Stimulated activated CD8-positive, alpha-beta memory T cell treated with anti-CD3 and anti-CD28 coated beads, Interleukin-7, amount 100 ng/mL, for 1 hour (primary cell): ENCODE measurements at places on chromosomes 11 and 22.

GRCh38 chr11:121671283-121672168 is 218.8 kb upstream of the SORL1-AS1 start:
- DNase-seq = no peak

DNA sequence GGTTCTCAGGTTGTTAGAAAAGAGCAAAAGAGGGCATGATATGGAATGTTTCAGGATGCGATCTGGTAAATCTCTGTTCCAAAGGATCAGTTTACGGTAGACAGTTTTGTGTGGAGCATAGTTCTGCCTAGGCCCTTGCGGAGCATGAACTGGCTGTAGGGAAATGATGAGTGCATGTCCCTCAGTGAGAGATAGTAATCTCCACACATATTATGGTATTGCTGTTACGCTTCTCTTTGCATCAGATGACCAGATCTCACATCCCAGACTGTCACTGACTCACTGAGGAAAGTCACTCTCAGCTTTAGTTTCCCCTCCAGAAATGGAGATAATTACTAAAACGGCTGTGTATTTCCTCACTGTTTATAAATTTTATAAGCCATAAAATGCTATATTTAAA is 836.0 kb downstream of the JRKL start:
- DNase-seq = no peak

DNA sequence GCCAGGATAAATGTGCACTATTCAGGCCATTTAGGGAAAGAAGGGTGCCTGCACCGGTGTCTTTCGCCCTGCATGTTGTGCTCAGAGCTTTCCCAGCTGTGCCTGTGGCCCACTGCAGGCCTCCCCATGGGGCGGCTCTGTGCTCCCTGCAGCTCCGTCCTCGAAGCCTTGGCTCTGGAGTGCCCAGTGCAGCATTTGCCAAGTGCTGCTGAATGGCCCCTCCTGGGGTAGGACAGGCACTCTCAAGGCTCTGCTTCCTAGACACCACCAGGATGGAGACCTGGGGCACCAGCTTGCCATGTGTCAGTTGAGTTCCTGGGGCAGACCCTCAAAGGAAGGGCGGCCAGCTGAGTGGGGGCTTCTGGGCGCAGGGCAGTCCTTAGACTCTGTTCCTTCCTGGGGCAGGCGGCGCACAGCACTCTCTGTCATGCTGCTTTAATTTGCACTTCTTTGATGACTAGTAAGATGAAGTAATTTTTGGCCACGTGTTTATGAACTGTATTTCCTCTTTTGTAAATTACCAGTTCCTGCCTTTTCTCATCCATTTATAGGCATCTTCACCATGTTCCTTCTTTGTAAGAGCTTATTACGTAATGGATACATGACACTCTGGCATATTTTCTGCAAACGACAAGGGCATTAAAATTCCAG is 32.1 kb upstream of the GNB1L start:
- no peak for DNase-seq

DNA sequence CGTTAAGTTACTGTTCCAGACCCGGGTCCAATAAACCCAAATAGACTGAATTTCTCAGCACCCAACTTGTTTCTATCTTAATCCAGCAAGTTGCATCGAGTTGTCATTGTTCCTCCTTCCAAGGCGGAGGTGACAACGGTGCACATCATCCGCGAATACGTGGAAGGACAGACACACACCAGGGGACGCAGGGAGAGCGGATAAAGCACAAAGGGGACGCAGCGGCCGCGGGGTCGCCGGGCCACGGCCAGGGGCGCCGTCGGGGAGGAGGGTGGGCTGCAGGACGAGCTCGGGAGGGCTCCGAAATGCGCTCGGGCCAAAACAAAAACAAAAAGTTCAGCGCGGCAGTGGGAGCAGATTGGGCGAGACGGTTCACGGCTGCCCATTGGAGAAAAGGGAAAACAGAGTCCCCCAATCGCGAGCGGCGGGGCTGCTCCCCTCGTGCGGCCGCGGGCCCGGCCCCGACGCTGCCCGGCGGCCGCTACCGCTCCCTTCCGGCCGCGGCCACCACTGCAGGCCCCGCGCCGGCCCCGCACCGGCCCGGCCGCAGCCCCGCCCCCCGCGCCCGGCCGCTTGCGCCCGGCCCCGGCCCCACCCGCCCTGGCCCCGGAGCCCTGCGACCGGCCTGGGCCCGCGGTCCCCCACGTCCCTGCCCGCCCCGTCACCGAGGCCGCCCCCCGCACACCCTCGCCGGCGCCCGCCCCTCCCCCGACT is 518 bp downstream of the KMT5B start:
- no peak for DNase-seq

DNA sequence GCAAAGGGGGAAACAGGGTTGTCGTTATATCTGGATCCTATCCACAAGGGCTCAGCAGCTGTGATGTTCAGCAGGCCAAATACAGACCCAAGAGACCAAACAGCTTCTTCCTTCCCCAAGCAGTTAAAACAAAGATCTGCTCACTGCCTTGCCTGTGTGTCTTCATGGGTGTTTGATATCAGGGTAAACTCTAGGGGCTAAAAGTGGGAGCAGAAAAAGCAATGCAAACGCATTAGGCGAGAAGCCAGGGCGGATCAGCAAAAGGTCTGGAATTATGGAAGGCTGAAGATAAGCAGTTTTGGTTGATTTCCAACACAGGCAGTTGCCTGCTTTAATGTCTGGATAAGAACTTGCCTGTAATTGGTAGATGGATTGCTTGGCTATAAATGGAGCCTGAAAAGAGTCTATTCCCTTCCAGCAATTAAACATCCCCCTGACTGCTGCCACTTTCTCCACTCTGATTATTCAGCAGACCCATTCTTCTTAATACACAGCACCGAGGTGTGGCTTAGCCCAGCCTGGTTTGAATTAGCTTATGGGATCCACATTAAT is 126.3 kb downstream of the COMMD9 start:
- DNase-seq = no peak
